ENCODE measurements at places on chromosomes 12 and 14. TPM values are rescaled to one million over a fixed set of nuclear protein-coding genes. Genes with fewer than 3 reads are reported as not detected.

FOXG1 gene
- total RNA-seq, result not detected

LRP1-AS gene
- not detected for total RNA-seq

DNA sequence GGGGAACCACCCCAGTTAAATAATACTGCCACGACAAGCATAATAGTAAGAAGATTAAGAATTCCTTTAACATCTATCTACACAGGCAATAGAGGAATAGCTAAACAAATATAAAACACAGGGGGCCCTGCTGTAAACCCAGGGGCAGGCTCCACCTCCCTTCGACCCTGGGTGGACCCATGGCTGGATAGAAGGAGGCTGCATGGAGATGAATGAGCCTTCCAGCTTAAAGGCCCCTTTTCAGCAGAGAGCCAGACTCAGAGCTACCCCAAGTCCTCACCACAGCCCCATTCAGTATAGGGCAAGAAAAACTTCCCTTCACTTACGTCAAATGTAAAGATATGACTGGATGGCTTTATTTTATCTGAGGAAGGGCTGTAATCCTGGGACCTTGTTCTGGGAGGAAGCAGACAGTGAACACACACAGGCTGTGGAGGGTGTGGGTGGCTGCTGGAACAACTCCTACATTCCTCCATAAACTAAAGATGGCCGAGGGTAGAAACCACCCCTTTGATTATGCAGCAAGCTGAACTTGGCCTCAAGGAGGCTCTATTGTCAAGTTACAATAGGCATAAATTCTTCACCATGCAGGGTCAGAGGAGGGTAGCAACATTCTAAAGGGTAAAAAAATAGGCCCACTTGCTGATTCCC lies 30.4 kb downstream of the NUAK1 start:
- no peak overlapping the region for H3K27ac ChIP-seq
- H3K27me3 ChIP-seq, result no peaks in the 10 kb centered on the region

DNA sequence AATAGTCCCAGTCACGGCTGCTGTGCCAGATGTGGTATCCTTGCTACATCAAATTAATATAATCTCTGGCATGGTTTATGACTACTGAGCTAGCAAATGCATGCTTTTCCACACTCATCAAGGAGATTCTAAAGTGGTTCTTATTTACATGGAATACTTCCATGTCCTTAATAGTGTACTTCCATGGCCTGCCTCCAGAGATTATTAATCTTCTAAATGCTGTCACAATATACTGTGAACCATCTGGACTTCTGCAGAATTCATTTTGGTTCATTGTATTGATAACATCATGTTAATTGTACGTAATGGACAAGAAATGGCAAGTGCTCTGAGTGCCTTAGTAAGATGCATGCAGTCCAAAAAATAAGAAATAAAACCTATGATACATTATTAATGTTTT lies 230.8 kb downstream of the NUAK1 start:
- DNase-seq, result no peak
- H3K36me3 ChIP-seq, result no peaks in the 10 kb centered on the region
- H3K27me3 ChIP-seq, result no peaks in the 10 kb centered on the region
- no peak overlapping the region for H3K4me3 ChIP-seq
- H3K4me1 ChIP-seq, result no peaks in the 10 kb centered on the region

DNA sequence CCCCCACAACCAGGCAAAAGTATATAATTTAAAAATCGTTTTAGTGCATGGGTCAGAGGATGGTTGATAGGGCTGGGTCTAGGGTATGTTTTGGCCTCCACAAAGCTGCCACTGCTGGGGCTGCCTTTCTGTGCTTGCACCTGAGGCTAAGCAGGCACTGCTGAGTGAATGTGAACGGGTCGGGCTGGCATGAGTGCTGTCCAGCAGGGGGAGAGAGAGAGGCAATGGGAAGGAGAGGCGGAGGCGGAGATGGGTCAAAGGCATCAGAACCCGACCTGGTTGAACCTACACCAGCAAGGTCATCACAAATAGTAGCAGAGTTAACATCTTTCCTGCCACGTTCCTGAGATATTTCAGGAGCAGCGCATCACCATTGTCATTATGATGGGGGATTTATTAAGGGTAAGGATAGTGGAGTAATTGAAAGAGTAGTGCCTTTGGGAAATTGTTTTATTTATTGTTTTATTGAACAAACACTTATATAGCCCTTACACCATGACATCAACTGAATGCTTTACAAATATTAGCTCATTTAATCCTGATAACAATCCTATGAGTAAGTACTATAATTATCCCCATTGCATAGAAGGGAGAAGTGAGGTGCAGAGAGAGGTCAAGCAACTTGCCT lies 5.8 kb upstream of the NRXN3 start:
- H3K4me1 ChIP-seq, result no peaks in the 10 kb centered on the region
- H3K27me3 ChIP-seq, result peaks cover 47% of the 10 kb centered on the region
- no peak overlapping the region for H3K27ac ChIP-seq
- DNase-seq, result no peak

GRCh38 chr12:10211101-10211939 lies 1.4 kb upstream of the GABARAPL1 start:
- peak overlapping the region; percentile 99 for H3K27ac ChIP-seq
- no peaks in the 10 kb centered on the region for H3K27me3 ChIP-seq
- H3K4me1 ChIP-seq, result peaks cover 3% of the 10 kb centered on the region
- H3K36me3 ChIP-seq, result no peaks in the 10 kb centered on the region
- no peak for DNase-seq

GRCh38 chr12:80513211-80513610 lies 69.2 kb downstream of the PTPRQ start:
- H3K36me3 ChIP-seq, result no peaks in the 10 kb centered on the region
- no peak overlapping the region for H3K4me3 ChIP-seq

DNA sequence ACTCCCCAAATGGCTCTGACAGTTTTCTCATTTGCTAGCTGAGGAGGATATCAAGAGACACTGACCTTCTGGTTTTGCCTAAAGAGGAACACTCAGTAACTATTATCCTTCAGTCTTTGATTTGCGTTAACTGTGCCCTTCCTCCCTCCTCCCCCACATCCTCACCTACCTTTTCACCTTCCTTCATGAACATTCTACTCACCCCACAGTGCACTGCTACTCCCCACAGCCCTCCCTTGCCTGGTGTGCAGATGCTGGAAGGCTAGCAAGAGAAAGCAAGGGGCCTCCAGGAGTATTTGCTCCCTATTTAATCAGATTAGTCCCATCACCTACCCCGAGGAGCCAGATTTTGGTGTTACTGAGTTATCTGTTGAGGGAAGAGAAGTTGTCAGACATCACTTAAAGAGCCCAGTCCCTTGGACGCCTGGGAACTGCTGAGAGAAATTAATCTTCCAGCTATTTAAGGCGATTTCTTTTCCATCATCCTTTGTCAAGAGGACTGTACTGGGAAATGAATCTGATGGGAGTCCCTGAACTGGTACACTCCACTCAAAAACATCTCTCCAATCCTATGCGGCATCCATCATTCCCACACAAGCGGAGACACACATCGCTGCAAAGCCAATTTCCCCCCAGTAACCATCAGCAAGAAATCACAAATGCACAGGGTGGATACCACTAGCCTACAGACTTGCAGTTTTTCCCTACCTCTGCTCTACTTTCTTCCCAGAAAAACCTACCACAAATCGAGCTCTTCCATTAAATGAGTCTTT lies 11.5 kb downstream of the PSMB5 start:
- no peaks in the 10 kb centered on the region for H3K4me1 ChIP-seq
- H3K27ac ChIP-seq, result no peak overlapping the region
- H3K36me3 ChIP-seq, result peaks cover 51% of the 10 kb centered on the region
- no peak overlapping the region for H3K4me3 ChIP-seq
- no peak for DNase-seq
- no peaks in the 10 kb centered on the region for H3K27me3 ChIP-seq

GRCh38 chr12:120687578-120688289 lies 785 bp downstream of the MLEC start:
- H3K36me3 ChIP-seq, result no peaks in the 10 kb centered on the region
- no peaks in the 10 kb centered on the region for H3K27me3 ChIP-seq
- H3K27ac ChIP-seq, result peak overlapping the region; percentile 93
- H3K4me3 ChIP-seq, result peak overlapping the region; percentile 88
- H3K4me1 ChIP-seq, result peaks cover 61% of the 10 kb centered on the region
- DNase-seq, result no peak
